ENCODE measurements at places on chromosomes 2 and 18.
A peak's percentile ranks its signal among the peaks of the same experiment; 100 is the strongest.

- no peak for DNase-seq
Observed at GRCh38 chr18:2138552-2138951, 432.8 kb downstream of the METTL4 start.

- peak; percentile 2 for DNase-seq
Observed at GRCh38 chr18:73824671-73825070, 323.0 kb downstream of the FBXO15 start.

- no peak for DNase-seq
Observed at GRCh38 chr2:133968446-133968845, 285.4 kb upstream of the MGAT5 start.

DNA sequence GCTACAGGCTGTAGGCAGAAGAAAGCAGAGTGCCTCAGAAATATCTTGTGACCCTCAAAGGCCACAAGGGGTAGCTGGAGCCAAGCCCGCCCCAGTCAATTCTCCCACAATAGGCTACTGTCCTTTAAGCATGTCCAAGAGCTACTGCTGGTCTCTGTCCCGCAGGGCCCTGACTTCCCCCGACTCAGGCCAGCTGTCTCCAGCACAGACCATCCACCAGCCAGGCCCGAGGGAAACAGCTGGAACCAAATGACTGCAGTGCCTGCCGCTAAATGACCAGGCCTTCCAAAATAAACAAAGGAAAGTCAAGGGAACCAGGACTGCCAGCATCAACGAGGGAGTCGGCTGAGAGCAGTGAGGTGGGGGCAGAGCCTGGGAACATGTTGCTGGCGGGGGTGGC lies 36.7 kb downstream of the MCFD2 start:
- DNase-seq = no peak

DNA sequence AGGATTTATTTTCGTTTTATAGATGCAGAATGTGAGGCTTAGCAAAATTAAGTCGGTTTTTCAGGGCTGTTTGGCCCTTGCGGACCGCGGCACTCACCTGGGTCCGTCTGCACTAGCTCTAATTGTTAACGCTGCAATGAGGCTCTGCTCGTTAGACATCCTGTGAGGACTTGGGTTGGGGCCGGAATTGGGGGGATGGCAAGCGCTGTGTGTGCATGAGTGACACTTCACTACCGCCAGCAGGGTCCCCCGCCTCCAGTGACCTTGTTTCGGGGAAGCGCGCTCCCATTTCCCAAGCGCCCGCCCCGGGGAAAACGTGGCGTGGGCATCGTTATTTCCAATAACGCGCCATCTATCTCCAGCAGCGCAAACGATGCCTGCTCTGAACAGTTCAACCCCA lies 54.2 kb downstream of the KCNG2 start:
- DNase-seq = no peak

GRCh38 chr18:65751155-65752085 lies 608 bp downstream of the CDH7 start:
- DNase-seq = no peak

DNA sequence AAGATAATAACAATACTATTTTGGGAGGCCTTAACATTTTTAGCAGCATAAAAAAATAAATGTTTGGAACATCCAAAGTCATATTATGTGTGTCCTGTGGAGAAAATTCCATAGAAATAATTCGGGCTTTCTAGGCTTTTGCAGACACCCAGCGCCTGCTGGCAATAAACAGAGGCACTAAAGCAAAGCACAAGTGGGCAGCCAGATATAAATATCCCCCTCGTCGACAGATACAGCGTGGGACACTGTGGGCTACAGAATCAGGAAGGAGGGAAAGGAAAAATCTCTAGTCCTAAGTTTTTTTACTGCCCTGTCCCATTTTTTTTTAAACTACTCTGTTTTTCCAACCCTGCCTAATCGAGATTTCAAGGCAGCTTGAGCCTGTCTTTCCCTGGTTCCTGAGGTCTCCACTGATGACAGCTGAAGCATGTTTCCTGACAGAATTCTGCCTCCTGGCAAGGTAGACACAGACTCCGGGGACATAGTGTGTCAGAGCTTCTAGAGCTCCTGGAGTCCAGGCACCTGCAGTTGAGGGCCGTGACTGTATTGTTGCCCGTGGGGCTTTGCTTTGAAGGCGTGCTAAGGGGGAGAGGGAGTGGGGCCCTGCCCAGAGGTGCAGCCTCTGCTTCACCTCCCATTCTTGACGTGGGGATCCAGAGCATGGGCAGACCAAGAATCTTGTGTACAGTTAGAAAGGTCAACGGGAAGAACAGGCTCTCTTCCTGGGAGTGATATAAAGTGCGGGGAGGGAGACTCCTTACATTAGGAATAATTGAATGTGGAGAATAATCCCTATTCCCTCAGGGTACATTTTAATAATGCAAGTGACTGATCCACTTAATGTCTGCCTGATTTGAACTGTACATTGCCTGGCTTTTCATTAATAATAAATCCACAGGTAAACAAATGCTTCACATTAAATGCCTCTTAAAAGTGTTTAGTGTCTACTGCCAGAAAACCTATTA lies 232.3 kb downstream of the DCC start:
- DNase-seq = no peak

- DNase-seq = no peak
Observed at GRCh38 chr2:78614726-78615125, 410.8 kb upstream of the REG3G start.

- DNase-seq = no peak
Observed at GRCh38 chr18:55245211-55245614, 286.0 kb upstream of the CCDC68 start.
